ENCODE measurements at places on chromosomes 2 and 18. TPM values are rescaled to one million over a fixed set of nuclear protein-coding genes. Genes with fewer than 3 reads are reported as not detected.
A peak's percentile ranks its signal among the peaks of the same experiment; 100 is the strongest.

Gene RUFY4
- 4.9 TPM for total RNA-seq

Gene DNAJC5G
- not detected for total RNA-seq

Gene SH3BP4
- 0.17 TPM for total RNA-seq

DNA sequence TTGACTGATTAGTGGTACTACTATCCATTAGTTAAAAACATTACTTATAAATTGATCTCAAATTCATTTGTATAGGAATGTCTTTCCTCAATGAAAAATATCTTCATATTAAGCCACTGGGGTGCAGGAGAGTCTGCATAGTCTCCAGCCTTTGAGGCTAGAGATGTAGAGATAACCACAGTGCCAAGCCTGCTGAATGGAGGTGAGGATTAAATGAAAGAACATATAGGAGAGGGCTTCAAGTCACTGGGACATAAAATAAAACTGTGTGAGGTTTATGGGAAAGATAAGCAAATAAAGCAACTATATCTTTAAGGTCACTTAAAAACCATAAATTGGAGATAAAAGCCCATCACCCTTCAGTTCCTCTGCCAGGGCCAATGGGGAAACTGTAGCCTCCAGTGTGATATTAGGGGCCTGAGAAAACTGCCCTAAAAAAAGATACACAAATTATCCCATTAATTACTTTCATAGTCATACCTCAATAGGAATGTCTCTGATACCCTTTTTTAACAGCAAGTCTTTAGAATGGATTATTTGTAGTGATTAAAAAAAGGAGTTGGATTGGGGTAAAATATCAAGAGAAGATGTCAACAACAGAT is 27.6 kb downstream of the GALNT3 start:
- no peak for DNase-seq

DNA sequence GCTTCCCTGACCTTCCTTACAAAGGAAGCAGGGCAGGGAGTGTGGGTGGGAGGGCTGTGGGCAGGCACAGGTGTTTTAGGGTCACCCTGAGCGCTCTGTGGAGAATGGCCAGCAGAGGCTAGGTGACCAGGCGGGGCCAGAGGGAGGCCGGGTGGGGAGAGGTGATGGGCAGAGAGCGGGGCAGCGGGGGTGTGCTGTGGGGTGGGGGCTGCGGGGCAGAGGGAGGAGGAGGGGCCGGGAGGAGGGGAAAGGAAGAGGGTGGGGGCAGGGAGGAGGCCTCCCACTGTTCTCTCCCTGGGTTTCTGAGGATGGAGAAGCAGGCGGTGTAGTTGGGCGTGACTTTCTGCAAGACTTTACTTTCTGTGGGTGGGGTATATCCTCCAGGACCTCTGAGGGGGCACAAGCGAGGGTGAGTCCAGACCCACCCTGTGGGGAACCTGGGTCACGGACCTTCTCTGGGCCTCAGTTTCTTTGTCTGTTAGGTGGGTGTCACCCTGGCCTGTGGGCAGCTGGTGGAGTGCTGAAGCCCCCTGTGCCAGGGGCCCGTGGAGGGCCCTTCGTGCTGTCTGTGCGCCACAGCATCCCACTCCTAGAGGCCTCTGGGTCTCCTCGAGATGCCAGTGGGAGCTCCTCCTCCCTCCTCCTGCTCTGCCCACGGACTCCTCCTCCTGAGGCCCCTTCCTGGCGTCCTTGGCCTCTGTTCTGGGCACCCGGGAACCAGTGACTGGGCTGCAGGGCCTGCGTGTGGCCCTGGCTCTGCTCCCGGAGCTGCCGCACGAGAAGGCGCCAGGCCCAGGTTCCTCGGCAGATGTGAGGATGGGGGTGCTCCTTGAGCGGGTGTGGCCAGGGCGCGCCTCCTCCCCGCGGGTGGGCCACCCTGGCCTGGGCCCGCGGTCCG is 6.3 kb upstream of the NEU4 start:
- peak; percentile 31 for DNase-seq

- DNase-seq: no peak
These were observed 167.5 kb upstream of the SMAD2 start for GRCh38 chr18:48098007-48098406.

- DNase-seq: no peak
These were observed 123.9 kb downstream of the PDE1A start for GRCh38 chr2:182302972-182303371.

DNA sequence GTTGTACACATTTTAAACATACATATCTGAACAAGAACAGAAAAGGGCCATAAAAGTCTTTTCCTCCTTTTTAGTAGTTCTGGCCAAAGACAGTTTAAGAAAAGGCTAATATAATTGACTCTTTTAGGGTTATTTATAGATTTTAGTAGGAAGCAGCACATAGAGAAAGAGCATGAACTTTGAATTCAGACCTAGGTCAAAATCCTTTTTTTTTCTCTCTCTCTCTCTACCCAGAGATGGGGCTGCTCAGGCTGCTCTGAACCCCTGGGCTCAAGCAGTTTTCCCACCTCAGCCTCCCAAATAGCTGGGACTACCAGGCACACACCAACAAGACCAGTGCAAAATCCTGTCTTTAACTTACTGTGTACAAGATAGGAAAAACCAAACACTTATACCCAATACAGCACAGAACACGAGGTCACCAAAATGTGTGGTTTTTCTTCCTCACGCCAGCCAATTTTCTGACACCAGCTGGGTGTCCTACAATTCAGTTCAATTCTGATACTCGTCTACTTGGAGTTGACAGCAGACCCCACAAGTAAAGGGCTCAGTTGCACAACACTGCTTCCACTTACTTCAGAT is 32.1 kb downstream of the ERLEC1 start:
- no peak for DNase-seq

DNA sequence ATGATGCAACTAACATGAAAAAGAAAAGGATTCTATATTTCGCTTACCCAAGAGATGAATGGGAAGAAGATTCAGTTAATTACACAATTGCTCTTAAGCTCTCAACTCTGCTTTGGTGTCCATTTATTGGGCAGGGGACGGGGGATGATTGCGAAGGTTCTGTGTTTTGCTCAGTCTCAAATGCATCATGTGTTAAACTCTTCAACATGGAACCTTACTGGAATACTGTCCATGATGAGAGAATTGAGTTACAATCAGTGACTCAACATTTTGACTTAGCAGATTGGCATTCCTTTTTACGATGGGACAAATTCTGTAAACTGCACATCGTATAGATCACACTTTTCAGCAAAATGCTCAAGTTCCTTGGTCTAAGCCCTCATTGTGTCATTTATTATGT is 135.6 kb downstream of the RBMS1 start:
- DNase-seq: no peak

DNA sequence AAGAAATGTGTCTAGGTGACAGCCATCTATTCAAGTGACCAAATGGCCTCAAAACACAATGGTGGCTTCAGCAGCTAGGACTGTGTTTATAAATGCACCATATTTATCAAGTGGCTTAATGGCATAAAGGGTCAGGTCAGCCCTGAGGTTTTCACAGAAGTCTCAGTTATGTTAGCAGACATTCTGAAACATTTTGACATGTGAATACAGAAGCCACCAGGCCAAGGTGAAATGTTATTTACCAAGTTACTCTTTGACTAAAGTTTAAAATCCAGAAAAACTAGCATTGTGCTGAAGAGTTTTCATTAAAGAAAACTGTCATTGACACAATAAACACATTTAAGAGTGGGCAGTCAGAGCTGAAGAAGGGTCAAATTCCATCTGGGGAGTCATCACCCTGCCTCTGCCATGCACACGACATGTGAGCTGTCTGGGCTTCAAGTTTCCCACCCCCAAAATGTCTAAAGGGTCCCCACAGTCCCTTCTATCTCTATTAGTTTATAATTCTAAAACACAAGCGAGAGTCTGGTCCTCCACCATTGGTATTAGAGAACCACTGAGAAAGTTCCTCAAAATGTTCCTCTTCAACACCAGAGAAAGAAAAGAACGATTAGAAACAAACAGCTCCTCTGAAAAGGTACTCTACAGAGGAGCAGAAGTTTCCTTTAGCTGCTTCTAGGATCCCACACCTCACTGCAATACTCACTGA is 77.5 kb upstream of the FZD5 start:
- DNase-seq: no peak

DNA sequence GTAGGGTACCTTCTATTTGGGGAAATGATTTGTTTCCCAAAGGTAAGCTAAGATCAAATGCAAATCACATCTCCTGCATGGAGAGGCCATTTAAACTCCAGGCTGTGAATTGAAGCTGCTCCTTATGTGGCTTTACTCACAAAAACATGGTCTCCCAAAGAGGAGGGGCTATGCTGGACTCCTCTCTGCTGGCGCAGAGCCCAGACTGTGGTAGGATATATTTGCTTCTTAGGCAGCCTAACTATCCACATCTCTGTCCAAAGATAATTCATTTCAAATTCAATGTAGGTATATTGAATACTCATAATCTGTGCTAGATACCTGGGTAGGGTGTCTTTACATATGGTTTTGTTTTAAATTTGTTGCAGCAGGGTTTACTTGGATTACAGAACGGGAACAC is 358.5 kb downstream of the ALK start:
- DNase-seq: no peak

- DNase-seq: no peak
These were observed 51.8 kb downstream of the MYO1B start for GRCh38 chr2:191297033-191297432.

DNA sequence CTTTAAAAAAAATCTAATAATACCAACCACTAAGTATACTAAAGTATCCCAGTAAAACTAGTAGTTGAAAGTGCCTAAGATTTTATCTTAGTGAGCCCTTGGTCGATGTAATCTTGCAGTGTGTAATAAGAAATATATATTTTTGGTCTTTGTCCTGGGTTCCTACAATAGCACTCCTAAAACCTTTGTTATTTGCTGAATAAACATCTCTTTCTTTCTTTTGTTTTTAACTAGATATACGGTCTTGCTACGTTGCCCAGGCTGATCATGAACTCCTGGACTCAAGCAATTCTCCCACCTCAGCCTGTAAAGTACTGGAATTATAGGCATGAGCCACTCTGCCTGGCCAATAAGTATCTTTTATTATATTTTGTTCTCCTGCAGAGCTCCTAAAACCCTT is 2.4 kb upstream of the TP53I3 start:
- DNase-seq: no peak

DNA sequence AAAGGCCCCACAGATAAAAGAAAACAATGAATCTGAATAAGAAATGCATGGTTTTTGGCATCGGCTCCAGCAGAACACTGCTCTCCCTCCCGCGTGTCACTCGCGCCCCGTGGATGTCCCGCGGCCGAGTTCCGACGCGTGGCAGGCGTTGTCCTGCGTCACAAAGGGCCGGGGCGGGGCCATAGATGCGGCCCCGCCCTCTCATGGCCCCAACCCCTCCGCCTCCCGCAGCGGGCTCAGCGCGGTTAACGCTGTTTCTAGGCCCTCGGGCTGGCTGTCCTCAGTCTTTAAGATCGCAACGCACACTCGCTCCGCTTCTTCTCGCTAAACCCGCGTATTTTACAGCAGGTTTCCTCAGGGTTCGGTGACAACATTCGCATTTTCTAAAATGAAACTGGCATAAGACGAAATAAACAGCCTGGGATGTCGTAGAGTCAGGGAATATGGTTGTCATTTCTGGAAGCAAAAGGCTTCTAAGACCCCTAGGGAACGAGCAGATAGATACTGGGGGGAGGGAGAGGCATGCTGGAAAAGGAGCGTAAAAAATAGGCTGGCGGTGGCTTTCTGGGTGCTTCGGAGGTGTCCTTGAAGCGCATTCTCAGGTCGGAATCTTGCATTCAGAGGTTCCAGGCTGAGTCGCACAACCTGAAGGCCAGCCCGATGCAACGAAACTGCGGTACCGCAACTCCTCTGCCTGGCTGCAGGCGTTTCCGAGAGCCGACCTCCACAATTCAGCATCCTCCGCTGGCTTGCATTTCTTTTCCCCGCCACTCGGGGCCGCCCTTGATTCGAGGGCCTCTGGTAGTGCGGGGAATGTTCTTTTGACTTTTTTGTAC is at the start of gene FKBP7:
FKBP7 (minus strand) TSS at position 162 of the 836 bp plus-strand sequence; CDS start at position 61, 101 bp downstream.
- peak; percentile 83 for DNase-seq

DNA sequence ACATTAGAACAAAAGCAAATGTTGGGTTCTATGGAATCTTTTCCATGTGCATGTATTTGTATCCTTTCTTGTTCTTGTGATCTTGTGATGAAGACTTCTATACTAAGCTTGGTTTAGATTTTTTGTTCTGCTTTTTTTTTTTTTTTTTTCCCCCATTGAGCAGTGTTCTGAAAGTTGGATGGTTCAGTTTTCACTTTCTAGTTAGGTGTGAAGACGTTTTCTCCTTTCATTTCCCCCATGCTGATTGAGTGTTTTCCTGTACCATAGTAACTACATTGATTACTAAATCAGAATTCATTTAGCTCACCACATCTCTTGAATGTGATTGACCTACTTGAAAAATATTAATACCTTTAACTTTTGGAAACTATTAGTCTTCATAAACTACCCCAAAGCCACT is 34.1 kb downstream of the NOP58 start:
- DNase-seq: no peak

GRCh38 chr18:3541549-3542386 is 91.8 kb downstream of the TGIF1 start:
- no peak for DNase-seq

GRCh38 chr18:58212274-58212673 is 168.2 kb downstream of the NEDD4L start:
- DNase-seq: no peak

DNA sequence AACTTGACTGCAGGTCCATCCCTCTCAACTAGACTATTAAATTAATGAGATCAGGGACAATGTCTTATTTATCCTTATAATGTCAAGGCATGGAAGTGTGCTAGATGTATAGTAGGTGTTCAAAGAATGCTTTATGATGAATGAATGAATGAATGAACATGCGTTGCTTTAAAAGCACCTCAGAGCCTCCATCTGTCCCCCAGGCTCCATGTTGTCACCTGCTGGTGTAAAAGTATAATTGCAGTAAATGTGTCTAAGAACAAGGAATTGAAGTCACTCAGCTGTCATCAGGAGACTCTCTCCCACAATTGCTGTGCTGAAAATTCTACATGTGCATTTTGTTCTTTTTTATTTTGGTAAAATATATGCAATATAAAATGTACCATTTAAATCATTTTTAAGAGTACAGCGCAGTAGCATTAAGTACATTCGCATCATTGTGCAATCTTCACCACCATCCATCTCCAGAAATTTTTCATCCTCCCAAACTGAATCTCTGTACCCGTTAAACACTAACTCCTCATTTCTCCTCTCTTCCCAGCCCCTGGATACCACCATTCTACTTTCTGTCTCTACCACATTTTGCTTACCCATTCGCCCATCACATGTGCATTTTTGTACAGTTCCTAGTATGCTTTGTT is 52.6 kb downstream of the GNAL start:
- DNase-seq: no peak

Data from activated naive CD8-positive, alpha-beta T cell treated with anti-CD3 and anti-CD28 coated beads, Interleukin-2, amount 10 ng/mL, durations not matched to agents 7 days and 5 days (primary cell).